Fibroblast of mammary gland (primary cell): ENCODE measurements at places on chromosomes 7 and 10.

DNA sequence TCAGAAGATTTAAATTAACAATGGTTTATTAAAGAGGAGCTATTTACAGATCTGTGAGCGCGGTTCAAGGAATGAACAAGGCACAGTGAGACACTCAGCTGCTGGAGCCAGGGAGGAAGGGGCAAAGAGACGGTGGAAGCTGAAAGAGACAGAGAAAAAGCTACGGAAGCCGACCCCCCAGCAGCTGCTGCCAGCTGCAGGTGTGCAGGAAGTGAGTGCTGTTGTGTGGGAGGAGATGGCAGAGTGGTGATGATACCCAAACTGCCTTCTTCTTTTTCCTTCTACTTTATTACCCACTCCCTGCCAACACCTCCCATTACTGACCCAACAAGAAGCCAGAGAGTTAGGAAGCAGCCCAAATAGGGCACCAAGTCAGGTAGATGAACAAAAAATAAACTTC is 41.9 kb upstream of the MBL2 start:
- DNase-seq: no peak

DNA sequence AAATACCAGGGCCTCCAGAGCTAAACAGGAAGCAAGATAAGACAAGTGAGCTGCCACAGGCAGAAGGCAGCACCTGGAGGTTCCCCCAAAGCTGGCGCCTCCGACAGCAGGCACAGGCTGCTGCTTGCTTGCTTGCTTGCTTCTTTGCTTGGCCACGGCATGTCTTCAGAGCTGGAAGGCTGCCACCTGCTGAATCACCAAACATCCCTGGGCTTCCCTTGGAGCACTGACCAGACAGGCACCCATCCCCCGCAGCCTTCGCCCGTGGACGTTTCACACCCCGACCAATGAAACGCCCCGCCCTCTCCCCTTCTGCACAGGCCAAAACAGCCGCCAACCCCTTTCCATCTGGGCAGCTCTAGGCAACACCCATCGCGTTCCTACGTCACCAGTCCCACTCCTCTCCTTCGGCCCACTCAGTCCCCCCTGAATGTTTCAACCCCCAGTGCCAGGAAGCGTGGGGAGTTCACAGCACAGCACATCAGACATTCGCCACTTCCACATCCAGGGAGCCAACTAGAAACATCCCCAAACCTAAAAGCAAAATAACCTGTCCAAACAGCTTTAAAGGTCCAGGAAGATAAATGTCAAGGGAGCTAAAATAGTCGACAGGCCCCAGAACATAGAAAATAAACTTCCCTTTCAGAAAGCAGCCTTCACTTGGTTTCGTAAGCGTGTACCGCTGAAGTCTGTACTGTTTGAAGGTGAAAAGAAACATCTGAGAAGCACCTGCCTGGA is 1.6 kb downstream of the SGMS1 start:
- peak; percentile 95 for DNase-seq

- DNase-seq: peak; percentile 25
Observed at GRCh38 chr7:132666071-132666773, 90.0 kb upstream of the PLXNA4 start.

DNA sequence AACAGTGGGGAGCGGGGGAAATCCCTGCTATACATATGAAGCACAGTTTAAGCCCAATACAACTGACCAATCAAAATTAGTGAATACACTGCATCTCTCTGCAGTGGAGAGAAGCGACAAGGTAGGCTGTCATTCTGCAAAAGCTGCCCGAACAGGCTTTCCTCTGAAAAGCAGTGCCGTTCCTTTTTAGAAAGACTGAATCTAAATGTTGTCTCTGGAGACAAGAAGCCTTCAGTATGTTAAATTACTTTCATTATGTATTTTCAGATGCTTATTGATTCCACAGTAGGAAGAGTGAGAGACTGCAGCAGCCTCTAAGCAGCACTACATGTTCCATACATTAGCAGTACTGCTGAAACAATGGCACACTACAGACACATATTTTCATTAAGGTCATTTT is at the start of gene GPR22:
Gene GPR22, plus strand, starts transcription at position 129 of the 400 bp plus-strand sequence. CDS start 4,004 bp downstream, outside the sequence.
- DNase-seq: no peak

GRCh38 chr7:95220328-95220727 is 104.0 kb downstream of the PON1 start:
- DNase-seq: no peak

DNA sequence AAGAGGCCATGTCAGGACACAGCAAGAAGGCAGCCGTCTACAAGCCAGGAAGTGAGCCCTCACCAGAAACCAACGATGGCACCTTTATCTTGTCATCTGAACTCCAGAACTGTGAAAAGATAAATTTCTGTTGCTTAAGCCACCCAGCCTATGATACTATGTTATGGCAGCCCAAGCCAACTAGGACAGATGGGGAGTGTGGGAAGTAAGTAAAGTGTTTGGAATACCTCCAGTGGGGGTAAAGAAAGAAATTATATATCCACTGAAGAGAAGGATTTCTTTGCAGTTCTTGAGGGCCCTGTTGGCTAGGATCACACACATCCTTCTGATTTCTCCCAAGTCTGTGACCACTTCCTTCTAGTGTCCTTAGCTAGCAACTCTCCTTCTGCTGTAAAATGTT is 384.4 kb downstream of the TNS3 start:
- no peak for DNase-seq
